ENCODE measurements at places on chromosomes 5 and 9.
A peak's percentile ranks its signal among the peaks of the same experiment; 100 is the strongest.

- DNase-seq, result no peak
These were observed 35.9 kb downstream of the CRB2 start for GRCh38 chr9:123391946-123392345.

- no peak for DNase-seq
These were observed 184.5 kb upstream of the PTGER4 start for GRCh38 chr5:40495237-40495635.

GRCh38 chr5:57841676-57842363 is 359.2 kb upstream of the ACTBL2 start:
- DNase-seq, result no peak

GRCh38 chr9:93652604-93653592 is 76.5 kb downstream of the PHF2 start:
- DNase-seq, result no peak

GRCh38 chr5:16149621-16150020 is 30.0 kb downstream of the MARCHF11 start:
- DNase-seq, result no peak

DNA sequence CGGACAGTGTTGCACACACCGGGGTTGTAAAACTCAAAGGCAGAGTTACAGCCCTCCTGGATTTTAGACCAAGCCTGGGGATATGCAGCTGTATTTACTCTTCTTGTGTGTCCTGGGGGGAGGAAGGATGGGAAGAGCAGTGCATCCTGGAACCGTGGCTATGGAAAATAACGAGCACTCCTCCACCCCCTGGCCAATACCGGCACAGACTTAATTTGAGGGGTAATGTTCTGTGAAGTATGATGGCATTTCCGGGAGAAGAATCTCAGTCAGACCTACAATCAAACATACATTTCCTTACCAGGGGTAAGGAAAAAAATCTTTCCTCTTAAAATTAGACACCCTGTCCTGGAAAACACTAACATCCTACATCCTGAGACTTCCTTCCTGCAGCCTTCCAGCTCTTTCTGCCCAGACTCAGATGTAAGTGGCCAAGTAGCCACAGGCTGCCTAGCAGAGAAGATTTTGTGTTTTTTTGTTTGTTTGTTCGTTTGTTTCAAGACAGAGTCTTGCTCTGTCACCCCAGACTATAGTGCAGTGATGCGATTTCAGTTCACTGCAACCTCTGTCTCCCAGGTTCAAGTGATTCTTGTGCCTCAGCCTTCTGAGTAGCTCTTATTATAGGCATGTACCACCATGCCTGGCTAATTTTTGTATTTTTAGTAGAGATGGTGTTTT is 11.0 kb upstream of the ERMP1 start:
- DNase-seq, result no peak

DNA sequence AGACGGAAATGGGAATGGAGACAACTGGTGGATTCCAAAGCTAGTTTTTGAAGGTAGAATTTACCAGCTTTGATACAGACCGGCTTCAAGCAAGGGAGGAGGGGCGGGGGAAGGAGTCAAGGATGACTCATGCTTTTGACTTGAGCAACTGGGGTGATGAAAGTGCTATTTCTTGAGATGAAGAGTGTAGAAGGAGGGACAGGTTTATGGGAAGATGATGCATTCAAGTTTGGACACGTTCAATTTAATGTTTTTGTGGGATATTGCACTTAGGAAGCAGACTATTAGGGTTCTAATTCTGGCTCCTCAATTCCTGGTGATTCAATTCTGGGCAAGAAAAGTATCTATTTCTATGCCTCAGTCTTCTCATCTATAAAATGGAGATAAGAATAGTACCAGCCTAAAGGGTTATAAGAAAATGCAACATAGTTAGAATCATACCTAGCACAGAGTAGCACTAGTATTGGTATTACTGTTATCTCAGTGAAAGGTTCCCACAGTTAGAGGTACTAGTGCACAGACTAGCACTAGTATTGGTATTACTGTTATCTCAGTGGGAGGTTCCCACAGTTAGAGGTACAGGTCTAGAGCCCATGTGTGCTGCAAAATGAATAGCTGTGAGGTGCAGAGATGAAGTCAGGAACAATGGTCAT is 4.6 kb downstream of the NIPAL4 start:
- DNase-seq, result no peak

GRCh38 chr9:1071730-1072129 is 21.6 kb downstream of the DMRT2 start:
- DNase-seq, result no peak

- no peak for DNase-seq
These were observed 400.5 kb downstream of the SPOCK1 start for GRCh38 chr5:137098663-137099062.

DNA sequence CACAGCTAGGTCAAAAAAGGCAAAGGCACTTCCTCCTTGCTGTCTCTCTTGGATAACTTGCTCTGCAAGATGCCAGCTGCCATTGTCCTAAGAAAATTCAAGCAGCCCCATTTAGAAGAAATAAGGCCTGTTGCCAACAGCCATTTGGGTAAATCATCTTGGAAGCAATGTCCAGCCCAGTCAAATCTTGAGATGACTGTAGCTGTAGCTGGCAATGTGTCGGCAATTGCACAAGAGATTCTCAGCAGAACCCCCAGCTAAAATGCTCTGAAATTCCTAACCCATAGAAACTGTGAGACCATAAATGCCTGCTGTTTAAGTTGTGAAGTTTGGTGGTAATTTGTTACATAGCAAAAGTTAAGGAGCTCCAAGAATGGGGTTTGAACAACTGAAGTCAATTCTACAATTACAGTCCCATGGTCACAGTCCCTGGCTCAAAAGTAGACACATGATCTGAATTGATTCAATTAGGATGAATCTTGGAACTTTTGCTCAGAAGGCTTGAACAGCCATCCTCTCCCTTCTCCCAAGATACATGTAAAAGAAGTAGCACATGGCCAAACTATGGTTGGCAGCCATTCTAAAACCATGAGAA is 151.1 kb downstream of the MPDZ start:
- DNase-seq, result no peak

DNA sequence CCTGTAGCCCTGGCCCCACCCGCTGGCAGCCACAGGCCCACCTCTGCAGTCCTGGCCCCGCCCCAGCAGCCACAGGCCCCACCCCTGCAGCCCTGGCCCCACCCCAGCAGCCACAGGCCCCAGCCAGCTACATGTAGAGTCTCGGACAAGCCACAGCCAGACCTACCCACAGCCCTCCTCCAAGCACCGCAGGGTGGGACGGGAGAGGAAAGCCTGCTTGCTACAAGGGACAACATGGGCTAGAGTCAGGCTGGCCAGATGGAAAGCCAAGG is 49.5 kb upstream of the SARDH start:
- DNase-seq, result no peak

DNA sequence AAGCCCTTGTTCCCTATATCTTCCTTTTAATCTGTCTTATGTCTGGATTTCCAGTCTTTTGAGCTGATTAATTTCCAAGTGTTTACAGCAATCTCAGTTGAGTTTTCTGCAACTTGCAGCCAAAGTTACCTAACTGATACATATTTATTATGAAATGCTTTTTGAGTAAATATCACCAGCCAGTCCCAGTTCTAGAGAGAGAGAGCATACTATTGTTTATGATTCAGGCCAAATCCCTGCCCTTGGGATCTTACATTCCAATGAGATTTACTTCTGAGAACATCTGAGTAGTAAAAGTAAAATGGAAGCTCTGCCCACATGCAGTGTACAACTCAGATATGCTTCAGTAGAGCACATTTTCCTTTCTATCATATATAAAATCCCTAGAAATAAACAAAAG is 661.7 kb downstream of the KCTD16 start:
- DNase-seq, result no peak

DNA sequence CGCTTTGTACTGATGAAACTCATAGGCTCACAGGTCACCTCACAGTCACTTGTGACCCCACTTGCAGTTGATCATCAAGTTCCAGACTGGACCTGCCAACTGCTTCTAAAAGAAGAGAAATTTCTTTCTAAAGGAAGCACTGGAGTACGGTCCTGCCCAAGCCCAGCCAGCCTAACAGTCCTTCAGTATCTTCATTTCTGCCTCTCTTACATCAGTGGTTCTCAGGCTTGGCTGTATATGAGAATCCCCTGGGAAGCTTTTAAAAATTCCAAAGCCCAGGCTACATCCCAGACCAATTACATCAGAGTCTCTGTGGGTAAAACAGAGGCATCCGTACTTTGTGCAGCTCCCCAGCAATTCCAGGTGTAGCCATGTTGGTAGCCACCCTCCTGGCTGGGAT is 282.1 kb downstream of the NFIB start:
- DNase-seq, result no peak

DNA sequence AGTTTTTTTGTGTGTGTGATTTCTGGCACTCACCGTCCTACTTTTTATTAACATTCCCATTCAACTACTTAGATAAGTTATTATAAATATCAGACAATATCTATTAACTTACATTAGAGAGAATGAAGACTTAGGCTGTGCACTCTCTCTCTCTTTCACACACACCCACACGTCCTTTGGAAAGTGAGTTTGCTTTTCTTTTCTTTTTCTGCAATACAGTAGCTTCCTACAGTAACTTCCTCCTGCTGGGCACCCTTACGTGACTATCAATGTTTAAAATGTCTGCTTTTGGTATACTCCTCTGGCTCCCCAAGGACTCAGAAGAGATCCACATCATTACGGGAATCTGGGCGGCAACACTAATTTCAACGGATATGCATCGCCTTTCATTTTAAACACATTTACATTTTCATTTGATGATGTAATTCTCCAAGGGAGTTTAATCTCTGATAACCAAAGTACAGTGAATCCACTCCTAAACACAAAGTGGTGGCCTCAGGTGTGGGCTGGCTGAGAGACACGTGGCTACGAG is 179.5 kb downstream of the MAPKAP1 start:
- DNase-seq, result no peak

DNA sequence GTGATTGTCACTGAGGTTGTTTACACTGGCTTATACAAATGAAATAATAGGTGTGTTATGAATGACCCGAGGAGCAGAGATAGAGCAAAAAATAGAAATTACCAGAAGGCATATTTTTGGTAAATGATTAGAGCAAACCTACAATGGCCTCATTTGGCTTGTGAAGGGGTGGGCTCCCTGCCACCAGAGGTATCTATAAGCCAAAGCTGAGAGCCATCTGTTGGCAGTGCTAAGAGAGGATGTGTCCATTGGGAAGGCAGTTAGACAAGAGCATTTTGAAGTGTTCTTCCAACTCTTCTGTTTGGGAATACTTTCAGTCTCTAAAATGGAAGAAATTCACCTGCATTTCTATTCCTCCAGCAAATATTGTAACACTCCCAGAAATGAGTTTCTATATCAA is 10.6 kb downstream of the NIPAL4 start:
- DNase-seq, result no peak

DNA sequence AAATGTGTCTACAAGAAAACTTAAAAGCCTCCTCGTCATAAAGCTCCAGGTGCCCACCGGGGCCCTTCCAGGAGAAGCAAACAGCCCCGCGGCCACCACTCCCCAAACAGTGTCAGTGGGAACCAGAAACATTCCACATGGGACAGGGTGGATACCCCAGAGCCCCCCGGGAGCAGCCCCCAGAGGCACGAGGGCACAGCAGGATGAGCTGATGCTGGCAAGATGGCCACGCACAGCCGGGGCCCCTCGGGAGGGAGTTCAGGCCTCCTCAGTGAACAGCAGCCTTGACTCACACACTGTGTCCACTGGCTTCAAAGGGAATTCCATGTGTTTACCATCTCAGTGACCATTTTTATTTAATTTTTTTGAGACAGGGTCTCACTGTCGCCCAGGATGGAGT is 10.5 kb downstream of the EXD3 start:
- DNase-seq, result no peak

DNA sequence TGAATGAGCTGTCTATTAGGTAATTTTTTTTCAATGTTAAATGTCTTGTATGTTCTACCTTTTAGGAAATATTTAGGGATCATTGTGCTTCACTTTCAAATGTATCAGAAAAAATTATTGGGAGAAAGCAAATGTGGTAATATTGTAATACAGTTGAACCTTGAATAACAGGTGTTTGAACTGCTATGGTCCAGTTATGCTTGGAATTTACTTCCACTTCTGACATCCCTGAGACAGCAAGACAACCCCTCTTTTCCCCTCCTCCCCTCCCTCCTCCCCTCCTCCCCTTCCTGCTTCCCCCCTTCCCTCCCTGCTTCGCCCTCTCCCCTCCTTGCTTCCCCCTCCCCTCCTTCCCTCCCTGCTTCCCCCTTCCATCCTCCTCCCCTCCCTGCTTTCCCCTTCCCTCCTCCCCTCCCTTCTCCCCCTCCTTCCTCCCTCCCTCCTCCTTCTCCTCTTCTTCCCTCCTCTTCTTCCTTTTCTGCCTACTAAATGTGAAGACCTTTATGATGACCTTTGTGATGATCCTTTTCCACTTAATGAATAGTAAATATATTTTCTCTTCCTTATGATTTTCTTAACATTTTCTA is 146.6 kb downstream of the FGF1 start:
- DNase-seq, result no peak

DNA sequence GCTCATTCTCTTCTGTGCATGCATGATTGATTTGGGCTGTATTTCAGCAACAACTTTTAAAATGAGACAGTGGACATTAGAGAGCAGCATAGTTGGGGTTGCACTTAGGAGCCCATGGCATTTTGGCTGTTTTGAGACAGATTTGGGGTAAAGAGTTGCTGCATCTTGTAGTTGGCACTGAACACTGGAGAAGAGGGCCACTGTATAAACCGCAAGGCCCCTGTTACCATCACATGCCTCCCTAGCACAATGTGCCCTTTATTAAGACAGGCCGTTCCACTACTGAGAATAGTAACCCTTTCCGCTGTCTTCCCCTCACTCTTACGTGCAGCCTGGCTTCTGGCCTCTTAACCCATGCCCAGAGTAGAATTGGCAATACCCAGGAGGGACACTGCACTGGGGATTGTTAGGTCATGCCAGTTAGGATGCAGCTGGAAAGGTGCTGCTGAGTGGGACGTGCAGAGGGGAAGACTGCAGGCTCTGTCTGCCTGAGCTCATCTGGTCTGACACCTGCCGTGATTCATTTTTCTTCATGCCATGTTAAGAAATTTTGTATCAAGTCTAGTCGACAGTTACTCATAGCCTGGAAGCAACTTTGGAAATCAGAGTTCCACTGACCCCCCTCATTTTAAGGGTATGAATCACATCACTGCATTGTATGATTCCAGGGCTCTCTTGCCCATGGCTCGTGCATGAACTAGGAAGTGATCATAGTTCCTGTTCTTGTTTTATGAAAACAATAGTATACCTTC is 146.9 kb upstream of the DMRT1 start:
- peak; percentile 62 for DNase-seq

- DNase-seq, result no peak
These were observed 16.8 kb downstream of the NFX1 start for GRCh38 chr9:33307067-33307466.

- DNase-seq, result no peak
These were observed 284.7 kb upstream of the MAP3K1 start for GRCh38 chr5:56530626-56531138.

DNA sequence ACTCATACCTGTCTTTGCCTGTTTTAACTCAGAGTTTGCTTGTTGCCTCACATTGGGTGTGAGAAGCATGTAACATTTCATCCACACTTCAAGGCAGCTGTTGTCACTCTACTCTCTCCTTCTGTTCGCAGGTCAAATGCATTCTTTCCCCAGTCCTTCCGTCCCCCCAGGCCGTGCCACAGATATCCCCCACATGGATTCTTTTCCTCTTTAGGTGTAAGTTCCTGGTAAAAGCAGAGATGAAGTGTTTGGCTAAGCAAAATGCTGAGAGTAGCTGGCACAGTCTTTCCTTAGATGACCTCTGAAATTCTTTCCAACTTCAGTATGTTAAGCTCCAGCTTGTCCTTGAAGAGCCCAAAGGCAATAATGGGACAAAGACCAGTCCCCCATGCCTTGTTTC is 328.2 kb downstream of the SLIT3 start:
- no peak for DNase-seq

Data from posterior cingulate gyrus (tissue), 11 donors.